Right ventricle myocardium inferior (tissue), 1 donor: ENCODE measurements at places on chromosomes 11 and 22. TPM values are rescaled to one million over a fixed set of nuclear protein-coding genes. Genes with fewer than 3 reads are reported as not detected.

Gene IGSF22
- 1.4 TPM for total RNA-seq

Gene OR5T3
- not detected for total RNA-seq

Gene TPBGL
- total RNA-seq: 0.16 TPM

Gene YPEL1
- 4.4 TPM for total RNA-seq

Gene OR51B4
- not detected for total RNA-seq

- DNase-seq: peak; percentile 73
Measured at GRCh38 chr11:65859812-65860277, 388 bp upstream of the MUS81 start.

DNA sequence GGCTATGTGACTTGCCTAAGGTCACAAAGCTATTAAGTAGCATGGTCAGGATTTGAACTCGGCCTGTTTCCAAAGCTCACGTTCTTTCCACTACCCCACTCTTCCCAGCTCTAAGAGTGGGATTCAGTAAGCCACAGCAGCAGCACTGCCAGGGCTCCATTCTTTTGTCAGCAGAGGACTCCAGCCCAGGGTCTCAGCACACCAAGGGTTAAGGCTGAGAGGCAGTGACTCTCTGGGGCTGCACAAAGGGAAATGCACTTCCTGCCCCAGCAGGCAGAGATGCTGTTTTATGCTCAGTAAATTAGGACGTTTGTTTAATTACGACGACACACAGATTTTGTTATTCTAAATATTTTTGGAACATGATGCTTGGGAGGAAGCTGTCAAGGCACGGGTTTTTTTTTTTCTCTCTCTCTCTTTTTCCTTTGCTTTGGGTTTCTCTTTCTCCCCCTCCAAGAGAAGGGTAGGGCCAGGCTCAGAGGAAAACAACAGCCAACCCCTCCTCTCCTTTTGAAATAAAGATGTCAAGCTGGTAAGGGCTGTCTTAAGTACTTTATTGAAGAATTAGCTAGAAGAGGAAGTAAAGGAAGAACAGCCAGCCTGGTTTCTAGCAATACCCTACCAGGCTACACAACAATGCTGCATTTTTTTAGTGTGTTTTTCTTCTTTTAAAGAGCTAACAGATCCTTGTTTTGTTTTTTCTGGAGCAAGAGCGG lies 2.8 kb downstream of the MYH9 start:
- no peak for DNase-seq

DNA sequence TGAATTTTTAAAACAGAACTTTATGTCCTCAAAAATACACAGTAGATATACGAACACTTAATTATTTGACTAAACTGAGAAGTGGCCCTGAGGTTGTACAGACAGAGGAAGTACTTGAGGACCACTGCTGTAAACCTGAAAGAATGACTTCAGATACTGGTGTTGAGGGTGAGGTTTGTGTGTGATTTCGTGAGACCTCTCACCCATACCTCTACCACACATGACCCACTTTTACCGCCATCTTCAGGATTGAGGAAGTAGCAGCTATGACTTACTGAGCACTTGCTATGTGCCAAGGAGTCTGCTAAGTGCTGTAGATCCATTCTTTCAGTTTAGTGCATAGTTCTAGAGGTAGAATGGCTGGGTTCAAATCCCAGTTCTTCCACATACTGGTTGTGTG lies 21.9 kb downstream of the MMP13 start:
- no peak for DNase-seq

GRCh38 chr11:108973402-108974162 lies 308.7 kb downstream of the DDX10 start:
- DNase-seq: no peak

DNA sequence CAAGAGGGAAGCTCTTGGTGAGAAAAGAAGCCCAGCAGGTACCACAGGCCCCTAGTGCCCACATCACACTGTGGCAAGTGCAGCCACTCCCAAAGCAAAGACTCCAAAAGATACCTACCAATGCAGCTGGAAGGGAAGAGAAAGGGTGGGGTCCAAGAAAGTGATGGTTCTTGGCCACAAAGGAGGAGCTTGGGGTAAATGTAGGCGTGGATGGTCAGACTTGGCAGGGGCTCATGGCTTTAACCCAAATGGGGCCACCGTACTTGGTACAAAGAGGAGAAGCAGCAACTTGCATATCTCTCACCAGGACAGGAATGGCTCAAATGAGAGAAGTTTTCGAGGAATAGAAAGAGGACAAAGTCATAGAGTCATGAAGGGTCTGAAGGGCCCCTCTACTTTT lies 4.8 kb downstream of the MAP3K11 start:
- no peak for DNase-seq

DNA sequence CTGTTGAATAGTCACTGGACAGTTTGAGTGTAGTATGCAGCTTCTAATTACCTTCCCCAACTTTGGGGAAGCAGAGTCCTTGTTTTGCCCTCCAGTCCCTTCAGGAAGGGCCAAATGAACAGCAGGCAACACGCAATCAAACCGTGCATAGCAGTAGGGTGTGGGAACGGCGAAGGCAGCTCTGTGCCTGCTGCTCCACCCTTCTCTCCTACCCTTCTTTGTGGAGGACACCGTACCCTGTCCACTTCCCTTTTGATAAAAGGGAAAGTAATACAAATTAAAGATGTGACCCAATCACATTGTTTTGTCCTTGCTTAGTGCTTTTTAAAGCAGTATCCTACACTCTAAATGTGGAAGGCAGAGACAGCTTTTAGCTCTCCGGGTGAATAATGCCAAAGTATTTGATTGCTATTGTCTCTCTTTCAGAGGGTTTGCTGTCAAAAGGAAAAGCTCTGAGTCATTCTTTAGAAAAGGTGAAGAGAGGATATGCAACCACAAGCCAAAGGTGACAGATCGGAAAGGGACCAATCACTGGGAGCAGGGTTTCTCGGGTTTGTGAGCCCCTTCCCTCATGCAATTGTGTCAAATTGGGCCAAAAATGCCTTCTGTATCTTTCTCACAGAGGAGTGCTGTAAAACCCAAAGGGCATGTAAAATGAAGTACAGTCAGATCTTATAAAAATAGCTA lies 407.3 kb upstream of the CCDC90B start:
- no peak for DNase-seq

DNA sequence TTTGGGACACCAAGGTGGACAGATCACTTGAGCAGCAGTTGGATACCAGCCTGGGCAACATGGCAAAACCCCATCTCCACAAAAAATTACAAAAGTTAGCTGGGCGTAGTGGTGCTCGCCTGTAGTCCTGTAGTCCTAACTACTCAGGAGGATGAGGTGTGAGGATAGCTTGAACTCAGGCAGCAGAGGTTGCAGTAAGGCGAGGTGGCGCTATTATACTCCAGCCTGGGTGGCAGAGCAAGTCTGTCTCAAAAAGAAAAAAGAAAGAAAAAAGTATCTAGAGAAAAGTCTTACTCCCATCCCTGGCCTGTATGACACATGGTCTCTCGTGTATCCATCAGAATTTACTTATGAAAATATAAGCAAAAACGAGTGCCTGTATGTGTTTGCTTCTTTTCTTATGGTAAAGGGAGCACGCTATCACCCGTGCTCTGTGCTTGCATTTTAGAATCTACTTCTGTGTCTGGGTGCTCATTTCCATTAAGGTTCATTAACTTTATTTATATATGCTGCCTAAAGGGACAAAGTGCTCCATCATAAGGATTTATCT lies 15.4 kb upstream of the CPT1A start:
- no peak for DNase-seq

GRCh38 chr11:113591117-113591516 lies 115.0 kb downstream of the TMPRSS5 start:
- no peak for DNase-seq

- DNase-seq: peak; percentile 34
Measured at GRCh38 chr11:126488591-126489370, 133.3 kb downstream of the ST3GAL4 start.

DNA sequence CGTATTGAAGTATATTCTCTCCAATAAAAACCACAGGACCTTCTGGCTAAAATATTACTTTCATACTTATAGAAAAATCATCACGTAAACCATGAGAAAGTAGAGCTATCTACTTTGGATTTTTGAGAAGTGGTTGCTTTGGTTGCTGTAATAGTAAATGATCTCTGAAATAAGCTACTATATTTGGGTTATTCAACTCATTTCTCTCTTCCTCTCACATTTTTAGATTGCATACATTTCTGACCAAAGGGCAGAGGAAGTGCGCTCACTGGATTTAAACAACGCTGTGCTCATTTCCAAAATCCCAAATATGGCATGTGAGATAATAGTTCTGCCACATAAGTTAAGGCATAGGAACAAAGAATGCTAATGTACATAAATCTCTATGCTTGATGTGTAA lies 357.0 kb downstream of the LRRC4C start:
- DNase-seq: no peak

GRCh38 chr11:74642912-74643311 lies 50.5 kb downstream of the POLD3 start:
- no peak for DNase-seq

GRCh38 chr11:19392321-19392720 lies 151.6 kb upstream of the E2F8 start:
- DNase-seq: no peak

DNA sequence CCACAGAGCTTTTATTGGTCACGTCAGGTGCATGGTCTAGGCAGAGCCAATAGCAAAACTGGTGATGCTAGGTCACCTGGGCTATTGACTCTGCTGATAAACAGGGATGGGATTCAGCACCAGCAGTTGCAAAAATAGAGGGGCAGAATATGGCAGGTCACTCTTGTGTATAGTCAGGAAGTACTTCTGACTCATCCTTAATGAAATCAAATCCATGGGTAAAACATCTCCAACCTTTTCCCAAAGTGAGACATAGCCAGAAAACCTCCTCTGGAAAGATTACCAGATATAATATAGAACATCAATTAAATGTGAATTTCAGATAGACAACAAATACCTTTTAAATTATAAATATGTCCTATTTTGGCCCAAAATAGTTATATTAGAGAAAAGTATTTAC lies 383.2 kb downstream of the METTL15 start:
- DNase-seq: no peak
